Activated CD8-positive, alpha-beta memory T cell treated with anti-CD3 and anti-CD28 coated beads for 1 hour (primary cell): ENCODE measurements at places on chromosomes 12 and 14.

GRCh38 chr12:8032242-8033152 lies at the start of gene FOXJ2:
Gene FOXJ2, plus strand, starts transcription at chr12:8032716. Its CDS starts 7,117 bp downstream, at chr12:8039833.
- DNase-seq = peak; percentile 40

- DNase-seq = no peak
Observed at GRCh38 chr12:104423809-104424208, 32.9 kb upstream of the CHST11 start.

DNA sequence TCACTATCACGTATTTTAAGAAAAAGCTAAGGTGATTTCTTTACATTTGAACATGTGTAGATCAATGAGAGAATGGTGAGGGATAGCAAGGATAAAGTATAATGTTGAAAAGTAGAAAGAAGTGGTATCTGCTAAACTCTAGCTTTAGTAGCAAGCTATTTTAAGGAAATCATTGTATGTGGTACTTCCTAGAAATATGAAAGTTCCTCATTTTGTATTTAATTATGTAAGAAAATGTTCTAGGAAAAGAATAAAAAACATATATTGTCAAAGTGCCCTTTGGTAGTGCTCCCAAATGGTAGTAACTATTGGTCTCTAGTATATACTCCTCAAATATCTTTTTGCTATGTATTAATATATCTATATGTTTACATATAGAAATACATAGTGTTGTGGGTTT lies 35.7 kb downstream of the RAB21 start:
- no peak for DNase-seq

DNA sequence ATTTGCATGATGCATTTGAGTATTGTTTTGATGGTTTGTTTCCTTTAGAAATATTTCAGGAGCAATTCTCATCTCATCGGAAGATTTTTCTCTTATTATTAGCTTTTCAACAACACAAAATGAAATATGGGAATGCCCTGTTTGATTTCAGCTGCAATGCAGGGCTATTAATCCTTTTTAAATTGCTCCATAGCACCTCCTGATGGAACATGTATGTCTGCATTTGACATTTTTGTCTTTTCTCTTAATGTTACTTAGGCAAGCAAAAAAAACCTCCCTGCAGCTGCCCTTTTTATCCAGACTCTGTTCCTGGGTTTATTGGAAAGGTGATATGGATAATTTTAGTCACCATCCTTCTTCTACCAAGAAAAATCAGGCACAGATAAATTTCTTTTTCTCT lies 895.8 kb downstream of the RPS29 start:
- DNase-seq = no peak

- no peak for DNase-seq
Observed at GRCh38 chr12:24853588-24853987, 95.3 kb downstream of the BCAT1 start.

- DNase-seq = no peak
Observed at GRCh38 chr12:103353913-103354312, 141.9 kb downstream of the C12orf42 start.

DNA sequence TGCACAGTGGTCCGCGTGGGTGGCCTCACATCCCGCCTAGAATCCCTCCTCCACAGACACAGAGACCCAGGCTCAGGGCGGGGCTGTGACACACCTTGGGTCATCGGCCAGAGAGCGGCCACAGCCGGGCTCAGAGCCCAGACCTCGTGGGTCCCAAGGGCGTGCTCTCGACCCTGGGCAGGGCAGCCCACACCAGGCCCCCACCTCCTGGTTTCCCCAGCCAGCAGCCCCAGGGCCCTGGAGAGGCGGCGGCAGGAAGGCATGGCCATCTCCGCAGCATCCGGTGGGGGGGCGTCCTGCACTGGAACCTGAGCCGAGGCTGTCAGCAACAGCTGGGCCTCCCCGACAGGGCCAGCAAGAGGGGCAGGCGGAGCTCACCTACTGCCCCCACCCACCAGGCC lies 15.2 kb downstream of the JAG2 start:
- DNase-seq = no peak

DNA sequence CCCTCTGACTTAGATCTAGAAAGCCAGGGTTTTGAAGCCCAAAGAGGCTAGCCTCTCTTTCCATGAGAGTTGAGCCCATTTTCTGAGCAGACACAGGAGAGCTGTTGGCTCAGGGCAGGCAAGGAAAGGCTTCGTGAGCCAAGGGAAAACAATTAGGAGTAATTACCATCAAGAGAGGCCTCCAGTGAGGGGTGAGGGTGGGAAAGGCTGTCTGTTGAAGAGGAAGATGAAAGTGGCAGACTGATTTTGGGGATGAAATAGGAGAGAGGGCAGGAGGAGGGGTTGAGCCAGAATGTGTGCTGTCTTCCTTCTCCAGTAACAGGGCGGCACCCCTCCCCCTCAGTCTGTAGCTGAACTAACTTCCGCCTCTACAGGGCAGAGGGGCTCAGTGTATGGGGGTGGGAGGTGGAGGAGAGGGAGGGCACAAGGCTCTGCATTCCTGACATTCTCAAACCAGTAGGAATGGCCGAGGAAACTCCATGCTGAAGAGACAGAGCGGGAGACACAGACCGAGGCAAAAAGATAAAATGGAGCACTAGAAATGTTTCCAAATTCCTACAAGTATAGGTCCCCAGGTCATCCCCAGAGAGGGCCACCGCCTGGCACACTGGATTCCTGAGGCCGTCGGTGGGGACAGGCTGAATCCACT lies 33.1 kb upstream of the COL2A1 start:
- no peak for DNase-seq

- DNase-seq = no peak
Observed at GRCh38 chr14:86518298-86518697, 988.4 kb downstream of the FLRT2 start.

DNA sequence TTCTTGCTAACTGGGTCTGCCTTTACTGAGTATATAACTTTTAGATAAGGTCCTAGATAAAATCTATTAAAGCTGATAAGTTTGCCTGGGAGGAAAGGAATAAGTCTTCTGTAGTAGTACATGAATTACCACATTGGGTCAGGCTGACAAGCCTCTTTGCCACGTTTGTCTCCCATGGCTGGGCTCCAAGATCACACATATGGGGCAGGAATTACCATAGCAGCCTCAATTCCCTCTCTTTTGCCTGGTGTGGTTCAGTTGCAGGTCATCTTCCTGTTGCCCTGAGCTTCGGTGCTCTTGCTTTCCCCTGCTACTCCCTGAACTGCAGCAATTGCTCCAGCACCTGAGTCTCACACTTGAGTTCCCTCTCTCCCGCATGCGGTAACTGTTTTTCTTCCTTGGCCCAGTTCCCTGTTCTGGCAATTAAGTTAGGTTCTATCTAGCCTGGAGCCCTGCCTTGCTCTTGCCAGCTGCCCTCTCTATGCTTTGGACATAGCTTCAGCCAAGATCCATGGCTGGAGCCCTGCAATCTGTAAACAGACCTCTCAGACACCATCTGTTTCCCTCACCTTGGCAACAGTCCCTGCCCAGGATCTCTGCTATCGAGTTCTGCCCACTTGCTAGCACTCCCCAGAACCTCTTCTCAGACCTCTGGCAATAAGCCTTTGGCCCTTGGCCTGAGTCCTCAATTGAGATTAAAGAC lies 5.8 kb upstream of the GLT8D2 start:
- no peak for DNase-seq

DNA sequence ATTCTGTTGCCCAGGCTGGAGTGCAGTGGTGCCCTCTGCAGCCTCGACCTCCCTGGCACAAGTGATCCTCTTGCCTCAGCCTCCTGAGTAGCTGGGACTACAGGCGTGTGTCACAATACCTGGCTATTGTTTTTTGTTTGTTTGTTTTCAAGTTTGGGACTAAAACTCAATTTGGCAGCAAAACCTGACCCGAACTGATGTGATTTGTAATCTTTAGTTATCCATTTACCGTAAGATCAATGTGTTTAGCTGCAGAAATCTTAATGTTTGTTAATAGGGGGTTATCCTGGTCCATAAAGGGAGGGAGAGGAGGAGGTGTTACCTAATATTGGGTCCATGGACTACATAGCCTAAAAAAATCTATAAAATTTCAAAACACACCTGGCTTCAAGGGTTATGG lies 738 bp upstream of the C1S start:
- DNase-seq = no peak

GRCh38 chr12:82470906-82471512 lies 112.7 kb downstream of the METTL25 start:
- no peak for DNase-seq

- DNase-seq = peak; percentile 41
Observed at GRCh38 chr12:47079468-47079980, at the start of the genes AMIGO2 and PCED1B. Gene AMIGO2, minus strand, starts transcription at chr12:47079959. Its CDS starts 957 bp downstream, at chr12:47079002. Gene PCED1B, plus strand, starts transcription at chr12:47079621. Its CDS starts 155,443 bp downstream, at chr12:47235064.

GRCh38 chr12:114685320-114685781 lies 1.4 kb upstream of the TBX3 start:
- no peak for DNase-seq

GRCh38 chr12:104888481-104888880 lies 69.6 kb downstream of the SLC41A2 start:
- no peak for DNase-seq

DNA sequence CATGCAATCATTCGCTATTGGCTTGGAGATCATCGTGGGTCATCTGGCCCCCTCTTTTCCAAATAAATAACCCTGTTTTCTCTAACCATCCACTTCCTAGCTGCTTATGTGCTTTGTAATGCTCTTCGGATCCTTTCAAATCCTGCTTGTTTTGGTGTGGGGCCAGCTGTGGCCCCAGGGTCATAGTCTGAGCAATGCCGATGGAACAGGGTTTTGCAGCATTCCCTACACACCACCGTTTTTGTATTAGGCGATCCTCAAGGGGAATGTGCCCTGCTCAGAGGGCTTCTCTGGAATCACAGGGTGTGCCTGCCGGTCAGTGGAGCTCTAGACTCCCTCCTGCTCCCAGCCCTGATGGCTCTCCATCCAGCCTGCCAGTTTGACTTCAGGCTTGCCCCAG lies 78.1 kb upstream of the NRXN3 start:
- DNase-seq = no peak

- peak; percentile 9 for DNase-seq
Observed at GRCh38 chr12:116599285-116600136, 40.3 kb downstream of the MAP1LC3B2 start.
